Fibroblast of lung (primary cell): ENCODE measurements at places on chromosomes 7 and 10. TPM values are rescaled to one million over a fixed set of nuclear protein-coding genes. Genes with fewer than 3 reads are reported as not detected.

- H3K27ac ChIP-seq, result no peak overlapping the region
- no peaks in the 10 kb centered on the region for H3K27me3 ChIP-seq
- no peaks in the 10 kb centered on the region for H3K4me1 ChIP-seq
Measured at GRCh38 chr7:20917603-20918002, 130.9 kb upstream of the SP8 start.

DNA sequence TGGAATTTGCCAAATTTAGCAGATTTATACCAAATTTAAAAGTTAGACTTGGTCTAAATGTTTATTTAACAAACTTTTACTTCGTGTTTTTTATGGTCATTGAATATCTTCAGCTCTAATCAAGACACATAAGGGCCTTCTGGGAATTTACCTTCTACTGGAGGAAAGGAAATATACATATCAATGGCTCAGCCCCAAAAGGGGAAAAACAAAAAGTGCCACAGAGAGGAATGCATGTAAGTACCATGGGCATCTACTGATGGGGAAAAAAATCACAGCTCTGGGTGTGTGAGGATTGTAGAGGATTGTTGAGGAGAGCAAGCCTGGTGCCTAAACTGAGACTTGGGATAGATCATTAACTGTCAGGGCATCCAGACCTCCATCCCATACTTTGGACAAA is 260.3 kb downstream of the SORCS1 start:
- H3K27me3 ChIP-seq, result no peaks in the 10 kb centered on the region
- DNase-seq, result no peak
- no peaks in the 10 kb centered on the region for H3K4me1 ChIP-seq
- no peaks in the 10 kb centered on the region for H3K36me3 ChIP-seq
- H3K27ac ChIP-seq, result no peak overlapping the region
- no peak overlapping the region for H3K4me3 ChIP-seq

DNA sequence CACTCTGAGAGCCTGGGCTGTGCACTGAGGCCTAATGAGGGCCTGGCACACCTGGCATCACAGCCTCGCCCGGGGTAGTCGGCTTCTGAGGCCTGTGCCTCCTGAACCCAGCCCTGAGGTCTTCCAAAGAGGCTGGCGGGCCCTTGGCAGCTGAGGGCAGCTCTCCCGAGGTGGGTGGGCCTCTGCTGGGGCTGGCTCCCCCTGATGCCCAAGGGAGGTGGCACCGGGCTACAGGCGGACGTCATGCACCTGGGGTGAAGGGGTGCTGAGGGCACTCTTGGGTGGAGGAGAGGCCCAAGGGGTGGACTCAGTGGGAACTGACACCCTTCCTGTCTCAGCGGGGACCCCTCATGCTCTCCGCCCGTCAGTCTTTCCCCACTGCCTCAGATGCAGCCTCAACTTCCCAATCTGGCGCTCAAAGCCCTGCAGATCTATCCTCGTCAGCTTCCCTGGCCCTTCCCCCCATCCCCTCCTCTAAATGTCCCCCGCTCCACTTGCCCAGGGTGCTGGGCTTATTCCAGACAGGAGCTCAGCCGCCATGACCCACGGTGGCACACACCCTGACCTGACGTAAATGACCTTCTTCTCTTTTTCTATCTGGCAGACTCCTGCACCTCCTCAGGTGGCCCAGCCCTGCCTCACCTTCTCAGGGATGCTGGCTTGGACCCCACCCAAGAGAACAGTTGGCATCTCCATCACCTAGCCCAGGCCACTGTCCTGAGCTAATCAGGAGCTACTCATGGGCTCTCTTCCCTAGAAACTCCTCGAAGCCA is 38.2 kb downstream of the MYL10 start:
- no peaks in the 10 kb centered on the region for H3K4me1 ChIP-seq
- peaks cover 3% of the 10 kb centered on the region for H3K27me3 ChIP-seq
- H3K4me3 ChIP-seq, result no peak overlapping the region
- no peaks in the 10 kb centered on the region for H3K36me3 ChIP-seq
- DNase-seq, result no peak

- H3K27me3 ChIP-seq, result no peaks in the 10 kb centered on the region
- peak; percentile 79 for DNase-seq
- no peaks in the 10 kb centered on the region for H3K4me1 ChIP-seq
- no peaks in the 10 kb centered on the region for H3K36me3 ChIP-seq
- H3K4me3 ChIP-seq, result no peak overlapping the region
Measured at GRCh38 chr10:101441541-101442455, 87.8 kb downstream of the BTRC start.

- peak overlapping the region; percentile 13 for H3K27ac ChIP-seq
- H3K4me1 ChIP-seq, result peaks cover 12% of the 10 kb centered on the region
- no peaks in the 10 kb centered on the region for H3K36me3 ChIP-seq
- no peaks in the 10 kb centered on the region for H3K27me3 ChIP-seq
Measured at GRCh38 chr7:137006293-137006692, 137.8 kb downstream of the CHRM2 start.

CYP2E1 gene
- total RNA-seq, result 0.26 and 0.50 TPM in 2 replicates

- no peak overlapping the region for H3K4me3 ChIP-seq
- no peak overlapping the region for H3K27ac ChIP-seq
- no peaks in the 10 kb centered on the region for H3K27me3 ChIP-seq
- H3K4me1 ChIP-seq, result peaks cover 14% of the 10 kb centered on the region
Measured at GRCh38 chr10:52485462-52485861, 171.4 kb downstream of the DKK1 start.

ZNF804B gene
- total RNA-seq, result not detected in 2 replicates

- no peaks in the 10 kb centered on the region for H3K36me3 ChIP-seq
- H3K4me1 ChIP-seq, result no peaks in the 10 kb centered on the region
- H3K27me3 ChIP-seq, result peaks cover 2% of the 10 kb centered on the region
- H3K4me3 ChIP-seq, result no peak overlapping the region
- DNase-seq, result no peak
Measured at GRCh38 chr10:48782386-48782785, 97.7 kb downstream of the WDFY4 start.

- H3K27me3 ChIP-seq, result no peaks in the 10 kb centered on the region
- H3K4me3 ChIP-seq, result no peak overlapping the region
- H3K27ac ChIP-seq, result no peak overlapping the region
Measured at GRCh38 chr7:24968165-24968564, 11.8 kb downstream of the OSBPL3 start.

TACC2 gene
- 4.6 and 7.6 TPM in 2 replicates for total RNA-seq

IDI2 gene
- not detected in 2 replicates for total RNA-seq

- DNase-seq, result no peak
- no peaks in the 10 kb centered on the region for H3K4me1 ChIP-seq
- H3K4me3 ChIP-seq, result no peak overlapping the region
- no peak overlapping the region for H3K27ac ChIP-seq
- H3K36me3 ChIP-seq, result no peaks in the 10 kb centered on the region
Measured at GRCh38 chr7:4129481-4130122, 552.5 kb upstream of the FOXK1 start.

NAT16 gene
- total RNA-seq, result not detected in 2 replicates

NPC1L1 gene
- total RNA-seq, result under 0.01 TPM in 2 replicates
